Activated CD8-positive, alpha-beta memory T cell treated with anti-CD3 and anti-CD28 coated beads, Interleukin-2, amount 10 ng/mL, durations not matched to agents 7 days and 5 days (primary cell): ENCODE measurements at places on chromosomes 7 and 10. TPM values are rescaled to one million over a fixed set of nuclear protein-coding genes. Genes with fewer than 3 reads are reported as not detected.

SLC26A3 gene
- total RNA-seq, result not detected

AMZ1 gene
- total RNA-seq, result 0.29 TPM

AOAH gene
- 44.5 TPM for total RNA-seq

NPY4R2 gene
- total RNA-seq, result not detected

PPP1R9A gene
- not detected for total RNA-seq
